ENCODE measurements at places on chromosomes 7 and 10.

- no peak for DNase-seq
Measured at GRCh38 chr7:146028251-146028750, 88.3 kb upstream of the CNTNAP2 start.

DNA sequence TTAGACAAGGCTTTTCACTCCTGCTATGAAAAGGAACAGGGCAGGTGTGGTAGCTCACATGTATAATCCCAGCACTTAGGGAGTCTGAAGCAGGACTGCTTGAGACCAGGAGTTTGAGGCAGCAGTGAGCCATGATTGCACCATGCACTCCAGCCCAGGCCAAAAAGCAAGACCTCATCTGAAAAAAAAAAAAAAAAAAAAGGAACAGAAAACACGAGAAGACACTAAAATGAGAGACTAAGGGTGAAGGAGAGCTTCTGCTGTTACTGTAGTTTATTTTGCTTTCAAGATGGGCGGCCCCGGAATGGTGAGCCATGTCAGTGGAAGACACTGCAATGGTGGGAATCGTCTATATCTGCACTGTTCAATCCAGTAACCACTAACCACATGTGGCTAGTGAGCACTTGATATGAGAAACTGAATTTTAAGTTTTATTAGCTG, 9.9 kb downstream of the PIP4K2A start:
- DNase-seq: no peak

- DNase-seq: no peak
Measured at GRCh38 chr10:16965740-16966447, 148.7 kb upstream of the RSU1 start.

DNA sequence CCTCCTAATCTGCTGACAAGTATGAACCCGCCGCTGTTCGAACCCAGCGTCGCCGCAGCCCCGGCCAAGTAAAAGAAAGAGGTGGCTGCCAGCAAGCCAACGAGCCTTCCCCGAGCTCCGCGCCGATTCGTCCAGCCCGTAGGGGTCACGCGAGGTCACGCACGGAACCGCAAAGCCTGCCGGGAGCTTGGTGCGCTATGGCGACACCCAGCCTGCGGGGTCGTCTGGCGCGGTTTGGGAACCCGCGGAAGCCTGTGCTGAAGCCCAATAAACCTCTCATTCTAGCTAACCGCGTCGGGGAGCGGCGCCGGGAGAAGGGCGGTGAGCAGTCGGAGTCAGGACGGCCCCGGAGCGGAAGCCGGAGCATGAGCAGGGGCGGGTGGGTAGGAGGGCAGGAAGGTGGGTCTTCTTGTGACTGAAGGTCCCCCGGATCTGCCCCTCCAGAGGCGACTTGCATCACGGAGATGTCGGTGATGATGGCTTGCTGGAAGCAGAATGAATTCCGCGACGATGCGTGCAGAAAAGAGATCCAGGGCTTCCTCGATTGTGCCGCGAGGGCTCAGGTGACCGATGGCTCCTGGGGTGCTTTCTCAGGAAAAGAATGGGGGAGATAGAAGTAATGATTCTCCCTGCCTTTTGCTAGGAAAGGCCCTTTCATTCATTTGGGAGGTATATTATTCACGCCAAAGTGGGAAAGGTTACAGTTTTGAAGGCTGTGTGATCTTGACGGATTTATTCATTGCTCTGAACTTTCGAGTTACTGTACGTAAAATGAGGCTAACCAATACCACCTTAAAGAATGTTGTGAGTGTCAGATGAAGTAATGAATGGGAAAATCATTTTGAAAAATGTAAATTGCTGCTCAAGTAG, at the start of gene CHCHD1:
Gene CHCHD1, plus strand, starts transcription at position 170 of the 870 bp plus-strand sequence. Its CDS starts 28 bp downstream, at position 198.
- DNase-seq: peak; percentile 93

- no peak for DNase-seq
Measured at GRCh38 chr7:47669901-47670384, 88.0 kb upstream of the TNS3 start.

- DNase-seq: no peak
Measured at GRCh38 chr7:131667699-131668098, 111.3 kb upstream of the PODXL start.

GRCh38 chr7:149791-150636, 42.4 kb upstream of the FAM20C start:
- DNase-seq: peak; percentile 20

GRCh38 chr10:103942866-103943265, 24.1 kb upstream of the SLK start:
- no peak for DNase-seq

DNA sequence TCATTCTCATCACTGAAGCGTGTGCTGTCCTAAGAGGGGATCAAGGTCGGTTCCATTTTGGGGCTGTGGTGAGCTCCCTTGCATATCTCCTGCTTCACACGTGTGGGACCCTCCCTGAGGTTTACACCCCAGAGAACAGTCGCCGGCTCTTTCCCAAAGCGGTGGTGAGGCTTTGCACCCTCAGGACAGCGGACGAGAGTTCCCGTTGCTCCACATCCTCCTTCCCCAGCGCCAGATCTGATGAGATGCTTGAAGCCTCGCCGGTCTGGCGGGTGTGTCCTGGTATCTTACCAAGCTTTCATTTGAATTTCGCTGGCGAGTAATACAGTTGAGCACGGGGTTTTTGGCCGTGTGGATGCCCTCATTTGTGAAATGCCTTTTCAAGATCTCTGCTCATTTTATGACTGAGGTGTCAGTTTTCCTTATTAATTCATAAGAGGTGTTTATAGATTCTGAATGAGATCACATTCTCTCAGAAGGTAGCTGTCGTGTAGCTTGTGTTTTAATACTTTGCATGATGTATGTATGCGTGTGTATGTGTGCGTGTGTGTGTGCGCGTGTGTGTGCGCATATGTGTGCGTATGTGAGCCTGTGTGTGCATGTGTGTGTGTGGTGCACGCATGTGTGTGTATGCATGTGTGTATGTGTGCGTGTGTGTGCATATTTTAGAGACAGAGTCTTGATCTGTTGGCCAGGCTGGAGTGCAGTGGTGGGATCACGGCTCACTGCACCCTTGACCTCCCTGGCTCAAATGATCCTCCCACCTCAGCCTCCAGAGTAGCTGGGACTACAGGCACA, 30.7 kb downstream of the ELFN1 start:
- no peak for DNase-seq

DNA sequence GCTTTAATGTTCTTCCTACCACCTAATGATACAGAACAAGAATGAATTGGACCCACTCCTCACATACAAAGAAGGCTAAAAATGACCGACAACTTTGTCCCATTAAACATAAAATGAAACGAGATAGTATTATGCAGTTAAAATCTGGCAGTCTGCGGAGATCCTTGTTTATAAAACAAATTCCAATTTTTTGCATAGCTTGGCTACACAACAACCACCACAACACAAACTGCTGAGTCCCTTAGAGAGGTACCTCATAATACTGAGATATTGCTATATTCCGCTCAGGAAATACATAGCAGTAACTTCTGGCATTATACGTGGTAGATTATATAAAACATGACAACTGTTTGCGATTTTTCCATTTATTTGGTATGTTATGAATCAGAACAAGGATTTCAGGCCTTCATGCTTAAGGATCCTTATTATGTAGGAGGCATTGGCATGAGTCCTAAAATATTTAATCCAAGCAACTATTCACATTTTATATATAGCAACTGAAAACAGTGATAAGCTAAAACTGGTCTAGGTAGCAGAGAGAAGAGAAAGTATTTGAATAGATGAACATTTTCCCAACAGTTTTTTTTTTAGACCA, 96.0 kb downstream of the ANK3 start:
- no peak for DNase-seq

DNA sequence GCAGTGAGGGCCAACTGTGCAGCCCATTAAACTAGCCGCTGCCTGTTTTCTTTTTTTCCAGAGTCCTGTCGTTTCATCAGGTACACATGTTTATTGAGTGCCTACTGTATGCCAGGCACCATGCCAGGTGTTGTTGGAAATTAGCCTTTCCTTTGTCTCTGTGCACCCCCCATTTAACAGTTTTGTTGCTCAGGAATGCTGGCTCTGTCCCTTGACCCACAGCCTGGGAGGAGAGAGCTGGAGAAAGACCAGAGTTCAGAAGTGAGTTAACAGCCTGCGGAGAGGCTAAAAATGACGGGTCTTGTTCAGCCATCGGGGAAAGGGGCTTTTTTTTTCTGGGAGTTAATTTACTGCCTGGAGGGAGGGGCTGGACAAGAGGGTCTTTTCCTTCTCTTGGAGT, 1.3 kb downstream of the LRMDA start:
- no peak for DNase-seq

- DNase-seq: no peak
Measured at GRCh38 chr10:32338262-32338661, 8.7 kb downstream of the EPC1 start.

DNA sequence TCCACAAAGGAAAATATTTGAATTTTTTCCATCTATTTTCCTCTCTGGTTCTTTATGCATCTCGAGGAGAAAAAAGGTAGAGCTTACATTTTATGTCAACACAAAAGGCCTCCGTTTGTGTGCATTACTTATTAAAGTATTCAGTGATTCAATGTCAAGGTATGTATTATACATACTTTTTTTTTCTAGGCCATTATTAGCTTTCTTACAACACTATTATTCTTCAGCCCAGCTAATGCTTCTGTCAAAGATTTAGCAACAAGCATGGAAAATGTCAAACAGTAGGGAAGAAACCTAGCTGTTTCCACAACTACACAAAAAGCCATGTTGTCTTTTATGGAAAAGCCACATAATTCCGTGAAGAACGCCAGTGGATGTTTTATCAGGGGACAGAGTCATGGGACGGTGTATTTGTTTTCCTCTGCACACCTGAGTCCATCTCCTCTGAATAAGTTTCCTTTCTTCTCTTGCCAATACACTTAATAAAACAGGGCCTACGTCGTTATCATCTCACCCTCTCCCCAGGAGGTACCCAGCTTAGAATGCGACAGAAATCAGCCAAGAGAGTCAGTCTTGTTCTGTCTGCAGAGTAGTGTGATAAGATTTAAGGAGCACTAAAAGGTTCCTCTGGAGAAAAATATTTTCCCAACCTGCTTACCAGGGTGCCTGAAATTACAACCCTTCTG, 209.7 kb upstream of the AUTS2 start:
- no peak for DNase-seq

- DNase-seq: no peak
Measured at GRCh38 chr7:97298561-97298960, 181.1 kb downstream of the SDHAF3 start.

GRCh38 chr10:124966008-124966407, 24.1 kb downstream of the ZRANB1 start:
- no peak for DNase-seq

GRCh38 chr7:21617916-21618390, 75.1 kb downstream of the DNAH11 start:
- DNase-seq: no peak
